ENCODE measurements at places on chromosomes 2 and 18.
A peak's percentile ranks its signal among the peaks of the same experiment; 100 is the strongest.

GRCh38 chr2:241138471-241138870 lies 10.8 kb downstream of the PASK start:
- no peak for DNase-seq

DNA sequence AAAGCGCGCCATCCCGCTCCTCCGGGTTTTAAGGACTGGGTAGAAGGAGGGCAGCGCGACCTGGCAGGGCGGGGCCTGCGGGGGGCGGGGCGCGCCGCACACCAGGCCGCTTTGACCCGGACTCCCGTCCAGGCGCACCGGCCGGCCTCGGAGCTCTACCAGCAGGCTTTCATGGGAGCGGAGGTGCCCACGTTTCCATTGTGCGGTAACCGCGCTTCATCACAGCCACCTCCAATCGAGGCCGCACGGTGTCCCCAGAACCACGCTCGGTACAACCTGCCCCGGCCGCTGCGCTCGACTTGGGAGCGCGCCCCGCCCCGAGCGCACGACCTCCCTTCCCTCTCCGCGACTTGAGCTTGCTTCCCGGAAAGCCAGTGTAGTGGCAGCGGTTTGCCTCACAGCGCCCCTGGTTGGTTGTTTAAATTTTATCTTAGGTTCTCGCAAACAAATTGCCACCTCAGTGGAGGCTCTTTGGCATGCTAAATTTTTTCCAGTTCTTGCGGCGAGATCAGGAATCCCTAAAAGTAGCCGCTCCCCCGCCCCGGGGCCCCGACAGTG lies 280 bp upstream of the CYP1B1 start:
- DNase-seq: peak; percentile 80

DNA sequence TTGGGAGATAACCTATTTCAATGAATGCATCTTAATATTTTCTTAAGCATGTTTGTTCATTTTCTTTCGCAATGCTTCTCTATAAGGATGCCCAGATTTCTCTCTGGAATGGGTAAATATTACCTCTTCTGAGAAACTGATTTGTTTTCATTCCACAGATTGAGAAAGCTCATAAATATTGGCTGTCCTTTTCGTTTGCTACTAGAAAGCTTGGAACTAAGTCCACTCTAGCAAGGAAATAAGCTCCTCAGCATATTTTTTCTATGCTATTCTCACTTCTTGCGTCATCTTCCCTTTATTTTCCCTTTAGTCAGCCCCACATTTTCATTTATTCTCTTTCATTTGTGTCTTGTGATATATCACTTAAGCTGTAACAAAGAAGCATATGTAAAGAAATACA lies 76.3 kb downstream of the ANTXR1 start:
- DNase-seq: no peak

DNA sequence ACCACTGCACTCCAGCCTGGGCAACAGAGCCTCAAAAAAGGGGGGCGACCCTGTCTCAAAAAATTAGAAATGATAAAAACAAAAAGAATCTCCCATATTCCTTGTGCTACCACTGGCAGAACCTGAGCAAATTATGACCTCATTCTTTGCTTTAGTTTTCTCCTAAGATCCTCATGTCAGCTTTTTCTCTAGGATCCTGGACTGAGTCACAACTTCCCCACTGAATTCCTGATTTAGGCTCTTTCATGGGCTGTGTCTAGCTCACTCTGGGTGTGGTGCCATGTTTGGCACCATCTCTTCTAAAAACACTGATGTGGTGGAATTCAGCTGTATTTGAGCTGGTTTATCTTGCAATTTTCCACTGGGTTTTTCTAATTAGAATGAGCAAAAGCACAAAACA lies 37.1 kb downstream of the EXOC6B start:
- DNase-seq: peak; percentile 20

DNA sequence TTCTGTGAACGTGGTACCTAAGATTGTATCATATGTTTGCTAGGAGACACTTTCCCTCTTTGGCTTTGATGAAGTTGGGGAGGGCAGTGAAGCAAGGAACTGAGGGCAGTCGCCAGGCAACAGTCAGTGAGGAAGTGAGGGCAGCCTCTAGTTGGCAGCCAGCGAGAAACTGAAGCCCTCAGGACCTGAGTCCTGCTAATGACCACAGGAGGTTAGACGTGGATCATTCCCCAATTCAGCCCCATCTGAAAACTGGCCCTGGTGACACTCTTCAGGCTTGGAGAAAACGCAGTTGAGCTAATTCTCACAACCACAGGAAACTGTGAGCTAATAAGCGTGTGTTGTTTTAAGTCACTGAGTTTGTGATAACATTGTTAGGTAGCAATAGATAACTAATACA lies 84.5 kb upstream of the REG3G start:
- DNase-seq: no peak

DNA sequence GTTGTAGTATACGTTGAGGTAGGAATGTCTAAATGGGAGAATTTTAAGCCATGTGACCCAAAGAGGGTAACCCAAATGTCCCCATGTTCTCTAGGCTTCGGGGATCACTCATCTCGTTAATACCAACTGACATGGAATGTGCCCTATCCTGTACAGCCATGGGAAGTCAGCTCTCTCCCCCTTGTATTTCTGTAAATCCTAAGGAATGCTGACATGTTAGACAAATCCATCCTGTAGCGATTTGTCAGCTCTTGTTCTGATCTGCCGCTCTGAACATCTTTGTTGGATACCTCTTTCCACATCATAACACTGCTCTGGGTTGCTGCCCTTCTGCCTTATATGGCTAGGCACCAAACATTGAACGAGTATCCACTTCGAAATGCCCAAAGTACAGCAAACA lies 350.6 kb downstream of the RND3 start:
- DNase-seq: no peak

DNA sequence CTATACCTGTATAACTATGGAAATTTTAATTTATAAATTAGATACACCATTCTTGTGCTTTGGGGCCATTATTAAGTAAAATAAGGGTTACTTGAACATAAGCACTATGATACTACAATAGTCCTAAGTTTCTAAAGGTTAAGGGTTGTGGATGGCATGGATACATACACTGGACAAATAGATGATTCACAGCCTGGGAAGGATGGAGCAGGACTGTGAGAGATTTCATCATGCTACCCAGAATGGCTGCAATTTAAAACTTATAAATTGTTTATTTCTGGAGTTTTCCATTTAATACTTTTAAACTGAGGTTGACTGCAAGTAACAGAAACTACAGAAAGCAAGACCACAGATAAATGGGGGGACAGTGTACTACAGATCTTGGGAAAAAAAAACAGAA lies 295.8 kb upstream of the ZNF804A start:
- DNase-seq: no peak

- DNase-seq: peak; percentile 24
These were observed 12.6 kb downstream of the CNDP1 start for GRCh38 chr18:74546751-74547530.

DNA sequence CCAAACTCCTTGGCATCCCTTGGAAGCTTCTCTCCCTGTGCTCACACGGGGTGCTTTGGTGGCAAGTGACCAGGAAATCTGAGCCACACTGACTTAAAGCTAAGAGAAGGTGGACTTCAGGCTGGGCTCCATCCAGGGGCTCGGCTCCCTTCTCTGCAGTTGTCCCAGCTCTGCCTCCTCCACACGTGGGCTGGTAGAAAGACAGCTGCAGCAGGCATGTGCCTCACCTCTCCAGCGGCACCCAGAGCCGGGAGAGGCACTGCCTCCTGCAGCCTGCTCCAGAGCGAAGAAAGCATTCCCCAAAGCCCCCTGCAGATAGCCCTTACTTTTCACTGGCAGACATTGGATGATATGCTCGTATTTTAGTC lies 11.3 kb downstream of the KCNF1 start:
- no peak for DNase-seq

DNA sequence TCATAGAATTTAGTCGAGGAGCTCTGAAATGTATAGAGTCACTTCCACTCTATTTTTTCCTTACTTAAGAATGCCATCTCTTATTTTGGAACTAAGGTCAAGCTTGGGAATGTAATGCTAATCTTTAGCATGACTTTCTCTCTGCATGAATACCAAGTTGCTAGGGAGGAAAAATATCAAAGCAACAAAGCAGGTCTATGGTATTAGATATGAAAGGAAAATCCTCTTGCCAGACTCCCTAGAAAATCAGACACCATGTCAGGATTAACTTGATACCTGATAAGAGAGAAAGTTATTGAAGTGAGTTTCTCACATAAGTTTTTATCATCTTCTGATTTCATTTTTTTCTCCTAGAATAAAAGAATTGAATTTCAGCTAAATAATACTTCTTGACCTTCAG lies 341.7 kb upstream of the ZNF804A start:
- DNase-seq: no peak

- DNase-seq: peak; percentile 28
These were observed 77.5 kb downstream of the OSBPL6 start for GRCh38 chr2:178271629-178272333.

GRCh38 chr18:56639104-56639381 lies 651 bp upstream of the TXNL1 start:
- DNase-seq: no peak

GRCh38 chr2:144510294-144510991 lies 9.5 kb downstream of the ZEB2 start:
- no peak for DNase-seq

GRCh38 chr2:161312996-161313395 lies 4.8 kb downstream of the PSMD14 start:
- no peak for DNase-seq

DNA sequence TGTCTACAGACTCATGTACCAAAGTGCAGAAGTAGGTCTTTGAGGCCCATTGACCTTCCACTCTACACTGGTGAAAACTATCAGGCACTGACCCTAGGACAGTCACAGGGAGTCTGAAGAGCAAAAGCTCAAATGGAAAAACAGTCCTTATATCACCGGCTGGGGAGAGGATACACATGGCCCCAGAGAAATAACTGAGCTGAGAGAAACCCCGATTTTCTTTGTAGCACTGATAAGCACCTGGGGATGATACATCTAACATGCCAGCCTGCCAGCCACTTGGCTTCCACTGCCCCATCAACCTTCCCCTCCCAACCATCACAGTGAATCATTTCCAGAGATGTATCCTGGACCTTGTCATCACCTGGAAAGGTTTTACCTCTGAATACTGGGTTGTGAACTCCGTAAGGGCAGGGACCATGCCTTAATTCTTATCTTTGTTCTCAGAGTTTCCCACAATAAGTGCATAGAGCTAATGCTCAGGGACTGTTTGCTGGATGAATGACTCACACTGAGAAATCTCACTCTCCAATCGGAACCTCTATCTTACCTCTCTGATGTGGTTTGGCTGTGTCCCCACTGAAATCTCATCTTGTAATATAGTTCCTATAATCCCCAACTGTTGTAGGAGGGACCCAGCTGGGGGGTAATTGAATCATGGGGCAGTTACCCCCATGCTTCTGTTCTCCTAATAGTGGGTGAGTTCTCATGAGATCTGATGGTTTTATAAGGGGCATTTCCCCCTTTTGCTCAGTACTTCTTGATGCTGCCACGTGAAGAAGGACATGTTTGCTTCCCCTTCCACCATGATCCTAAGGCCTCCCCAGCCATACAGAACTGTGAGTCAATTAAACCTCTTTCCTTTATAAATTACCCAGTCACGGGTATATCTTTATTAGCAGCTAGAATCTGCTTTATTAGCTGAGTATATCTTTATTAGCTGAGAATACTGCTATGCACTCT lies 37.1 kb downstream of the EVA1A start:
- no peak for DNase-seq

GRCh38 chr2:69292256-69292655 lies 94.8 kb downstream of the GFPT1 start:
- DNase-seq: no peak

DNA sequence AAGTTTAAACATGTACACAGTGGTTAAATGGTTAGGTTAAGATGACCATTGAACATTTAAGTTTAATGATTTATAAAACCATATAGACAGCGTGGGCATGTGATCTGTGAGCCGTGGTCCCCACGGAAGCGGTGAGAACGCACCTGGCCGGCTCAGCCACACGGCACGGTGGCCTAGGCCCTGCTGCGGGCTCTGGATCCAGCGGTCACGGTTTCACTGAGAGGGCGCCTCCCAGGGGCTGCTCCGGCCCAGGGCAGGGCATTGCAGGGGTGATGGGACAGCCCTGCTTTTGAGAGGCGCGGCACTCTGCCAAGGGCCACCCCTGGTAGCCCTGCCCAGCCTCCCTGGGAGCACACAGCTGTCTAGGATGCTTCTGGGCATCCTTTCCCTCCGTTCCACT lies 124.9 kb downstream of the RGPD3 start:
- DNase-seq: no peak
